ENCODE measurements at places on chromosomes 4 and X. TPM values are rescaled to one million over a fixed set of nuclear protein-coding genes. Genes with fewer than 3 reads are reported as not detected.

DNA sequence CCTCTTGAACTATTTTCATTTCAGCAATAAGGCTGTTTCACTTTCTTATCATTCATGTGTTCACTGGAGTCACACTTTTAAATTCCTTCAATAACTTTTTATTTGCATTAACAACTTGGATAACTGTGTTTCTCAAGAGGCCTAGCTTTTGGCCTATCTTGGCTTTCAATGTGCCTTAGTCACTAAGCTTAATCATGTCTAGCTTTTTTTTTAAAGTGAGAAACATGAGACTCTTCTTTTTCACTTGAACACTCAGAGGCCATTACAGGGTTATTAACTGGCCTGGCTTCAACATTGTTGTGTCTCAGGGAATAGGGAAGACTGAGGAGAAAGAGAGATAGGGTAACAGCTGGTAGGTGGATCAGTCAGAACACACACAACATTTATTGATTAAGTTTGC lies 64.0 kb upstream of the VCX2 start:
- no peak for DNase-seq

DNA sequence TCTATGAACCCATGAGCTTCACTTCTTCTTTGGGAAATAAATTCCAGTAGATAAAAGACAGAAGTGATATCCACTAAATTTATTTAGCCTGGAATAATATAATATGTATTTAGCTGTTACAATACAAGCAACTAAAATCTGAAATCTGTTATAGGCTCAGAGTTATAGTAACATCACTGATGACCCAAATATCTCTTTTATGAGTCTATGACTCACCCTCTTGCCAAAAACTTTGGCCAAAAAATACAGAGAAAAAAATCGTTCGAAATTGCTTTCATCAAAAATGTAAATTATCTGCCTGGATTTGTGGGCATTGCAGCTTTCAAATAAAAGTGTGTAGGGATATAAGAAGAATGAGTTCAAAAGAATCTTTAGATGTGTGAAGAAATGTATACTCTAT lies 89.4 kb upstream of the DKK2 start:
- no peak for DNase-seq

DNA sequence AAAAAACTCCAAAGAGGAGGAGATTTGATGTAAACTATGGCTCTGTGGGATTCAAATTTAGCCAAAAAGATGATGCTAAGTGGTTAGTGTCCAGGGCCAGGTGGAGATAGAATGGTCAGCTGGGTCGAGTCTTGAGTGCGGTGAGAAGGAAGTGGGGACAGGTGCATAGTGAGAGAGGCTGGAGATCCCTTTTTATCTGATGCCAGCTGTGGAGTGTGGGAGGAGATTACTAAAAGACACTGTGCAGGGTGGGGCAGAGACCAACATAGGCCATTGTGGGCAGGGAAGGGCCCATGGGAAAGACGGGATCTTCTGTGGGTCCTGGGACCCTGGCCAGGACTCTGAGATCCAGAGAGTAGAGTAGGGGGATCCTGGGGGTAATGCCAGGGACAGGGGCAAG lies 34.6 kb upstream of the LEF1 start:
- DNase-seq = no peak

GRCh38 chr4:105075045-105075444 lies 71.6 kb upstream of the TET2 start:
- DNase-seq = no peak

GRCh38 chr4:136768925-136769275 lies 763.4 kb downstream of the PCDH18 start:
- DNase-seq = no peak

GRCh38 chr4:101669138-101669831 lies 121.2 kb upstream of the BANK1 start:
- no peak for DNase-seq

GRCh38 chrX:19724409-19724808 lies 163.0 kb downstream of the SH3KBP1 start:
- no peak for DNase-seq

- DNase-seq = no peak
Observed at GRCh38 chr4:13710246-13710885, 82.8 kb upstream of the BOD1L1 start.

- no peak for DNase-seq
Observed at GRCh38 chrX:31223817-31224216, 152.0 kb upstream of the FTHL17 start.

DNA sequence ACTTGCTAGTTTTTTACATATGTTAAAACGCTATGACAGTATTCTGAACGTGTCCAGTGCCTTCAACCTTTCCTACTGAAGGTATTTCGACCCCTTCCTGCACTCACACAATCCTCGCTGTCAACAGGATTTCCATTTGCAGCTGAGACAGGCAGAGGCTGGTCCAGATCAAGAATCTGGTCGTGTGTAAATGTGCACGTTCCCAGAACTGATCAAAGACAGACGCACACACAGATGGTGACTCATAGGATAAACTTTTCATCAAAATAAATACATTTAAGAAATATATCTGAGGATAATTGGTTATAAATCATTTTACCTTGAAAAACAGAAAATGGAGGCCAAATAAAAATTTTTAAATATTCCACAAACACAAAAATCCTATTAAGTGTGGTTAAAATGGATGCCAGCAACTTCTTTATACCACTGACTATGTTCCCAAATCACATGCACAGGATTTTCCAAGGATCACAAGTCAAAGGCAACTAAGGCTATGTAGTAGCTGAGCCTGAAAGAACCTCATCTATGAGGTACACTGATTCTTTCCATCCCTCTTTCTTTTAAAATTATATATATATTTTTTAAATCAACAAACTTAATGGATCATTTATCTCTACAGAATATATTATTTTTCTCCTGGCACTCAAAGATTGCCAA lies 85.9 kb downstream of the RNF150 start:
- no peak for DNase-seq

DNA sequence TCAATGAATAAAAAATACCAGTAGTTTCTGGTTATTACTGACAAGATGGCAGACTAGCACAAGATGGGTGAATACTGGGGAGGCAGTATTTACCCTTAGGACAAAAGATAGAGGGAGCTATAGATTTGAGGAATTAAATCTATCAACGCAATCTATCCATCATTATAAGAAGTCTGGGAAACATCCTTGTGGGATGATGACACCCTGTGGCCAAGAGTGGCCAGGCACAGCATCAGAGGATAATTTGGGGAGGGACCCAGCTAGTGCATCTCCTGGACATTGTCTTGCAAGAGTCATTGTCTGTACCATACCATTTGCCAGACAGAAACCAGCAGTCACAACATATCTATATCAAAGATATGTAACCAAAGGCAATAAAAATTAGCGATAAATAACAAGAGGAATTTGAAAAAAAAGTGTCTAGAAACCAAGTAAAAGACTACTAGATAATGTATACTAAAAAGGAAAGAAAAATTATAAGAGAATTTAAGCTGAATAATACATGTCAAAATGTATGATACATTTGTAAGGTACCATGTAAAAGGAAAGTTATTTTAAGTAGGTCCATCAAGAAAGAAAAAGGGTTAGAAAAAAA lies 22.9 kb downstream of the KCTD8 start:
- no peak for DNase-seq

AMTN gene
- not detected for polyA plus RNA-seq

LRCH2 gene
- polyA plus RNA-seq = 0.07 TPM

TMSB15C gene
- not detected for polyA plus RNA-seq

SHISA3 gene
- polyA plus RNA-seq = 0.63 TPM

MUC7 gene
- polyA plus RNA-seq = not detected

AMOT gene
- polyA plus RNA-seq = 2.2 TPM

RENBP gene
- 1.0 TPM for polyA plus RNA-seq

STPG2 gene
- polyA plus RNA-seq = 0.28 TPM
